ENCODE measurements at places on chromosomes 4 and X. TPM values are rescaled to one million over a fixed set of nuclear protein-coding genes. Genes with fewer than 3 reads are reported as not detected.

PROM1 gene
- 17.7 TPM for total RNA-seq

STATH gene
- total RNA-seq = not detected

PDE5A gene
- 5.0 TPM for total RNA-seq

NUDT10 gene
- not detected for total RNA-seq

GPC4 gene
- total RNA-seq = 9.7 TPM

SLC9B1 gene
- 0.74 TPM for total RNA-seq

SLC49A3 gene
- 5.5 TPM for total RNA-seq

FGFR3 gene
- 31.7 TPM for total RNA-seq

CSTF2 gene
- 34.1 TPM for total RNA-seq

ARHGAP36 gene
- total RNA-seq = not detected

SPANXB1 gene
- total RNA-seq = not detected

ATOH1 gene
- not detected for total RNA-seq

SLIT2 gene
- 3.8 TPM for total RNA-seq

DMRTC1 gene
- not detected for total RNA-seq

MBTPS2 gene
- 16.9 TPM for total RNA-seq

CYTL1 gene
- total RNA-seq = not detected

MAGED4B gene
- total RNA-seq = 0.52 TPM

STIM2 gene
- 65.9 TPM for total RNA-seq

UGT2B17 gene
- total RNA-seq = not detected

ZNF630 gene
- total RNA-seq = not detected

BMX gene
- not detected for total RNA-seq

CNGA1 gene
- total RNA-seq = 2.1 TPM

GRIA2 gene
- total RNA-seq = not detected

PABPC5 gene
- total RNA-seq = not detected

RNF128 gene
- 5.8 TPM for total RNA-seq

CXorf65 gene
- not detected for total RNA-seq

SLC30A9 gene
- total RNA-seq = 67.4 TPM

TMEM271 gene
- total RNA-seq = not detected

FAM9B gene
- not detected for total RNA-seq

OTUD6A gene
- total RNA-seq = not detected

GPR50 gene
- not detected for total RNA-seq

SASH3 gene
- total RNA-seq = 0.42 TPM

SPANXA1 gene
- total RNA-seq = not detected

RADX gene
- 8.0 TPM for total RNA-seq

ZFP42 gene
- 0.12 TPM for total RNA-seq

REPS2 gene
- total RNA-seq = 4.5 TPM

KLB gene
- total RNA-seq = not detected

PAPSS1 gene
- 59.0 TPM for total RNA-seq

Measured in HCT116 (cell line).